ENCODE measurements at places on chromosomes 3 and 15.

GRCh38 chr15:93087825-93088199 lies 1.2 kb downstream of the RGMA start:
- peak; percentile 75 for DNase-seq

GRCh38 chr3:76044601-76045600 lies 259.6 kb upstream of the ZNF717 start:
- DNase-seq: no peak

DNA sequence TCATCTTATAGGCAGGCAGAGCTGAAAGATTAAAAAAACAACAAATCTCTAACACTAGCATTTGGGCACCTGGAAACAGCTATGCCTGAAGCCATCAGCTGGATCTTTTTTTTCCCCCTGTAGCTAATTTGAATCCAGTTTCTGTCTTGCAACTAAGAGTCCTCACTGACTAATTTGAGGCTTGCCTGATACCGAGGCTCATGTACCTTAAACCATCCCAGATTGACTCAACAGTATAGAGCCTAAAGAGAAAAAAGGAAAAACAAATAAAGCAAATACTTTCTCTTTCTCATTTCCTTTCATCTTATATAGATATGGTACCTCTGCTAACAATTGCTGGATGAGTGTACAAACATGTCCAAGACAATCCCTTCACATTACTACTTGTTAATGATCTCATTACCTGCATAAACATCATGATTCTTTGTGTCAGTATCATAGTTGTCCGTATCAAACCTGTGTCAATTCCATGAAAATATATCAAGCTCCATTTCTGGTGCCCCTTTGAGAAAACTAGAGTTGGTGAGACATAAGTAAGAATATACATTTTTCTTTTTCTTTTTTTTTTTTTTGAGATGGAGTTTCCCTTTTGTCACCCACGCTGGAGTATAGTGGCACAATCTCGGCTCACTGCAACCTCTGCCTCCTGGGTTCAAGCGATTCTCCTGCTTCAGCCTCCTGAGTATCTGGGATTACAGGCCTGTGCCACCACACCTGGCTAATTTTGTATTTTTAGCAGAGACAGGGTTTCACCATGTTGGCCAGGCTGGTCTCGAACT lies 43.1 kb downstream of the BHLHE40 start:
- no peak for DNase-seq

GRCh38 chr3:51688206-51688600 lies 17.2 kb downstream of the TEX264 start:
- DNase-seq: no peak

- no peak for DNase-seq
Observed at GRCh38 chr15:65130941-65131340, 2.7 kb downstream of the PDCD7 start.

DNA sequence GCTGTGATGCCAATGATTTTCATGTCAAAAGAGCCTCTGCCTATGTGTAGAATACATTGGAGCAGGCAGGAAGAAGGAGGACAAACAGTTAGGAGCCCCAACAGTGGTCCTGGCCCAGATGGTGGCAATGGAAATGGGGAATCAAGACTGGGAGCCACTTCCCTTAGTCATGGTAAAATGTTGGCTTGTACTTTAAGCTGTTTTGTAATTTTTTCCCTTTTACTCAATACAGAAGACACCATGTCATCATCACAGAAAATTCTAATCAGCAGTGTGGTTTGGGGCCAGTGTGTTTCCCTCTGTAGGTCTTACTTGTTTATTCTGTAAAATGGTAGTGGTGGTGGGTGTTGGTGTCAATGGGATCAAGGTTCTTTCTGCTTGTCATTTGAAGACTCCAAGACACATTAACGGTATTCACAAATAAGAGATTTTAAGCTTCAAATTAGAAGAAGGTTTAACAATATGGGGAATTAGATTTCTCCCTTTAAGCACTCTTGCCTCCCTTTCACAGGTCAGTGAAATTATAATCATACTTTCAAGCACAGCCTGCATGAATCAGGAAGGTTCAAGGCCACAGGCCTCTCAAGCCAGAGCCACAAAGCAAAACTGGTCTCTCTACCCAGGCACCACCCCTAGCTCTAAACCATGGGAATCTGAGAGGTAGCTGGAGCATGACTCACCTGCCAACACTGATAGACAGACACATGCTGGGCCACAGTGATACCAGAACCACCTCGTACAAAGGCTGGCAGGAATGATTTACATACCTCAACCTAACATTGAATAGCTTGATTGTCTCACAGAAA lies 24.9 kb downstream of the SIAH2 start:
- no peak for DNase-seq

DNA sequence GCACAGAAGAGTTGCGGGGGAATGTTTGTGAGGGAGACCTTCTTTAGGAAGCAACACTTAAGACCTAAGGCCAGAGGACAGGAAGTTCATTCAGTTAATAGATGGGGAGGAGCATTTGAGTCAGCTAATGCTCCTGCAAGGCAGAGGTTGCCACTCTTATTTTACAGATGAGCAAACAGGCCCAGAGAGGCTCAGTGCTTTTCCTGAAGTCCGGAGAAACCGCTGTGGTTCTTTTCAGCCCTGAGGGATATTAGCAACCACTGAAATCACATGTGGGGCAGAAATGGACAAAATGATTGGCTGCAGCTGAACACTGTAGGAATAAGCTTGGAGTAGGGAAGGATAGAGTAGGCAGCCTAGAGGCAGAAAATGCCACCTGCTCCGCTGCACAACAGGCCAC lies 33.3 kb upstream of the RTP4 start:
- DNase-seq: no peak

GRCh38 chr3:38027466-38028465 lies 1.7 kb downstream of the PLCD1 start:
- DNase-seq: no peak

GRCh38 chr3:187504435-187504834 lies 136.2 kb downstream of the RTP4 start:
- DNase-seq: no peak

- DNase-seq: no peak
Observed at GRCh38 chr15:38975282-38975990, 410.8 kb upstream of the RASGRP1 start.

DNA sequence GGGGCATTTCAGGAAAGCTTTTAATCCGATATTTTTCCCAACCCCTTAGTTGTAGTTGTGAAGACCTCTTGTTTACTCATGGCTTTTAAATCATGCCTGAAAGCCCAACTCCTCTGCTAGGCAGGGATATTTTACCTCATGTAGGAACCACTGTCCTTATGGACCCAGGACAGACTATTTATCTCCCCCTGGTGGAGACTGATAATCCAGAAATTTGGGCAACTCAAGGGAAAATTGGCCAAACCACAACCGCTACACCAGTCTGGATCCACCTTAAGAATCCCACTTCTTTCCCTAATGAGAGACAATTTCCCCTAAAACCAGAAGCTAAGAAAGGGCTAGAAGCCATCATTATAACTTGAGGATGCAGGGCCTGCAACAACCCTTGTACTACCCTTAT lies 248.1 kb upstream of the STAC start:
- DNase-seq: no peak

DNA sequence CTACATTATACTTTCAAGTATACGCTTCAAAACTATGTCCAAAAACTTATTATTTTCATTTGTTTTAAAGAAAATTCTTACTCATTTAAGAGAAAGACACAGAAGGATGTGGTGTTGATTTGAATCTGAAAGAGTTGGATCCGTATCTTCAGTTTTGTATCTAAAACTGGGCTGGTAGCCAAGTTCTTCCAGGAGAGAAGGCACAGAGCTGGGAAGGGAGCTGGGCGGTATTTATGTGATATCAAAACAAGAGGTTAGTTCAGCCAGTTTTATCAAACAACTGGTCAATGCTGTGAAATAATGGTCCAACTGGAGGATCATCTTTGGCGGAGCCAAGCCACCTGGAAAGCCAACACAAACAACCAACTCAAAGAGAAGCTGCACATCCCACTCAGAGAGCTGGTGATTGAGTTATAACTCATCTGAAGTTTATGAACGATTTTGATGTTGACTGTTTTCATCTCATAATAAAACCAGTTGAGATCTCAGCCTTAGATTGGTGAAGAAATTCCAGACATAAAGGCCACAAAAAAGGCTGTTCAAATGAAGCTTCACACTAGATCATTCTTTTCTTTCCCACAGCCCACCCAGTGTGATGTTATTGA lies 489.6 kb upstream of the RASGRP1 start:
- DNase-seq: no peak
